Activated CD4-positive, alpha-beta T cell treated with anti-CD3 and anti-CD28 coated beads for 4 hours (primary cell): ENCODE measurements at places on chromosomes 1 and 21.

- no peak for DNase-seq
These were observed 151.2 kb downstream of the OMA1 start for GRCh38 chr1:58395355-58395754.

- no peak for DNase-seq
These were observed 2.2 kb downstream of the CACNA1E start for GRCh38 chr1:181485287-181486097.

DNA sequence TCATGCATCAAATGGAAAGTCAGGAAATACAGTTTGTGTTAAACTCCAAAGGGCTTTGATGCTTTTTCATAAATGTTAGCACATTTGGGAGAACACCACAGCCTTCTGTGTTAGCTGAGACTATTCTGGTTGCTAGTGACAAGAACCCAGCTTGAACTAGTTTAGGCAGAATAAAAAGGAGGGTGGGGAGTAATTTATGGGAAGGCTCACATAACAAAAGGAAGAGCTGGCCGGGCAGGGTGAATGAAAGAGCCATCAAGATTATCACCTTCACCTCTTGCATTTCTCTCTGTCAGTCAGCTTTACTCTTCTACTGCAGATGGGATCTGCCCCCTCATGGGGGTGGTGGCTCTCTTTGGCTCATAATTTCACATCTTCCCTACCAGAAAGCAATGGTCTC, 75.4 kb upstream of the VTCN1 start:
- no peak for DNase-seq

DNA sequence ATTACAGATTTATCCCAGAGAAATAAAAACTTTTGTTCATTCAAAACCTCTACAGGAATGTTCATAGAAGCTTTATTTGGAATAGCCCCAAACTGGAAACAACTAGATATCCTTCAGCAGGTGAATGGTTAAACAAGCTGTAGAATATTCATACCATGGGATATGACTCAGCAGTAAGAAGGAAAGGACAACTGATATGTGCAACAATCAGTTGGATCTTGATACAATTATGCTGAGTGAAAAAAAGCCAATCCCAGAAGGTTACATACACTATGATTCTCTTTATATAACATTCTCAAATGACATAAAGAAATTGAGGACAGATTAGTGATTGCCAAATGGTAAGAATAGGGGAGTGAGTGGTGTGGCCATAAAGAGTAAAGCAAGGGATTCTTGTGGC, 376.7 kb downstream of the S1PR1 start:
- no peak for DNase-seq
